ENCODE measurements at places on chromosomes 6 and 20.

- DNase-seq = no peak
Measured at GRCh38 chr20:25336561-25337422, 53.8 kb downstream of the ABHD12 start.

DNA sequence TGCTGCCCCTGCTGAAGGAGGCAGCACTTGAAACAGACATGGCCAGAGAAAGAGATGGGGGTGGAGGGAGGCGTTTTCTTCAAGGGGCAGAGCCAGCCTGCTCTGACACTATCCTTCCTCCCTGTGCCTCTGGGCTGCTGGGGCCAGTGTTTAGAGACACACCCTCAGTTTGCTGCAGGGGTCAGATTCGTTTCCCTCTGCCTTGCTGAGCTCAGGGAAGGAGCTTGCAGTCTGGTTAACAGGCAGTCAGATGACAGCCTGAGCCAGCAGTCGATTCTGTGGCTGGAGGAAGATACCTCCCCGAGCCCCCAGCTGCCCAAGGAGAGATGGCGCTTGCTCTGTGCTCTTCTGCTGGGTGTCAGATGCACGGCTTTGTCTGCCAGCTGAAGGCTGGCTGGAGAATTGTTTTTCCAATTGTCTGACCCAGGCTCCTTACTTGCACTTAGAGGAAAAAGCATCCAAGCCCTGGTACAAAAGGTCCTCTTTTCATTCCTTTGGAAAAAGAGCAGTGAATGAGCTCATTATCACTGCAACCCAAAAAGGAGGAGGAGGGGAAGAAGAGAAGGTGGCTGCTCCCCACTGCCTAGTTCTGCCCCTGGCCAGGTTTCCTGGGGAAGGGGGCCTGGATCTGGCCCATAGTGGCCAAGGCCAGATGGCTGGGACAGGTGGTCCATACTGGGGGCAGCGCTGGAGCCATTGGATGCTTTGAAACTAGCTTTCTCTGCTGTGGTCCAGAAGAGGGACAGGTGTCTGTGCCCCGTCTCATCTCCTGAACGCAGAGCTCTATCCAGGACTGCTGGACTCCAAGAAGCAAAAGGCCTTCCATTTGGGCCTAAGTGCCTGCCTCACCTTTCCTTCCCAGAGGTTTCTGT, 88.2 kb downstream of the TCP11 start:
- no peak for DNase-seq

- no peak for DNase-seq
Measured at GRCh38 chr6:30450548-30450908, 38.8 kb upstream of the HLA-E start.

DNA sequence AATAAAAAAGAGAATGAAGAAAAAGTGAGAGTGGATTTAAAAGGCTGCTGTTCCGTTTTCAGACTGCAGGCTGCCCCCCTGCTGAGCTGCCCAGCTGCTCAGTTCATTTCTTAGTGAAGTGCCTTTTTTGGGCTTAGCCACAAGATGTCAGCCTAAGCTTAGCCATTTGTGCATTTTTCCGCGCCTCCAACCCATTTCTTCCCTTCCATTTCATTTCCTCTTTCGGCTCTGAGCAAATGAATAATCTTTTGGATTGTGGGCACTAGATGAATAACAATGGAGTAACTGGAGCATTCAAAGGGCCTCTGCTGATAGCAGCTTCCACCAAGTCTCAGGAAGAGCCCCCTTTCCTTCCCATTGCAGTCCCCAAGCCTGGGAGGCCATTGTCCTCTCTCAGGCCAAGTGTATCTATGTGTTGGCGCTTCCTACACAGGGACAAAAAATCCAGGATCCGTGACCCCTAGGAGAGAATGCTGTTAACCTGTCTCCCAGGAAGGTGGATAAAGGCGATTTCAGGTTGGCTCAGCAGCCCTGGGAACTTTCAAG, 83.5 kb upstream of the SPTLC3 start:
- peak; percentile 86 for DNase-seq

DNA sequence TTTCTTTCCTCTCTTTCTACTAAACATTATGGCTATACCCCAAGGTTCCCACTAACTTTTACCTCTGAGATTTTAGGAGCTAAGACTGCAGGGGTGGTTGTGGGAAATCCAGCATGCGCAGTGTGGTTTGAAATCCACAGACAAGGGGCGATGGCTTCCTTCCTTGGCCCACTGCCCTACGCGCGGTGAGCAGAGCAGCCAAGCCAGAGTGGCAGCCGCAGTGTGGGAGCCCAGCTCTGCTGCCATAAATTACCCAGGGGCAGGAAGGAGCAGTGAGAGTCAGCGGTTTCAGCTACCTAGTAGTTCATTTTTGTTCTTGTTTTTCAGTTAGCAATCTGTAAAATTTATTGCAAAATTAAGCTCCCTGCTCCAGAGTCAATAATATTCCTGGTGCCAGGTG, 101.4 kb downstream of the BMP2 start:
- DNase-seq = no peak

GRCh38 chr6:168139121-168139520, 60.1 kb upstream of the FRMD1 start:
- no peak for DNase-seq

GRCh38 chr6:3912361-3913076, 63.3 kb downstream of the FAM50B start:
- no peak for DNase-seq

DNA sequence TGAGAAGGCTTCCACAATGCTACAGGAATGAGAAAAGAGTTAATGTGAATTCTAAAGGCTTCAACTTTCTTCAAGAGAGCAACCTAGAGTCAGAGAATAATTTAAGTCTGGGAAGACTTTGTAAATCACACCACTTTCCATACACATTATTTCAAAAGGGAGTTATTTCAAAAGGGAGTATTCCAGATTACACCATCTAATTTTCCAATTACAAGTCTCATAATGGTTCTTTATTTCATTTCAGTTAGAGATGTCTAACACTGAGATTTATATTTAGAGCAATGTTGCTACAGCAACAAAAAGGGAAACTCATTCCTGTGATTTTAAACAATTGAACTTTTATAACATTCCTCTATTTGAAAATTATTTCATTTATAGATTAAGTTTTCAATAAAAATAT, 98.8 kb upstream of the DST start:
- no peak for DNase-seq

GRCh38 chr6:15475872-15476271, 187.0 kb downstream of the DTNBP1 start:
- no peak for DNase-seq

- no peak for DNase-seq
Measured at GRCh38 chr6:137233911-137234863, 15.0 kb upstream of the IFNGR1 start.

GRCh38 chr20:48224533-48225050, 439.3 kb upstream of the SULF2 start:
- DNase-seq = no peak

DNA sequence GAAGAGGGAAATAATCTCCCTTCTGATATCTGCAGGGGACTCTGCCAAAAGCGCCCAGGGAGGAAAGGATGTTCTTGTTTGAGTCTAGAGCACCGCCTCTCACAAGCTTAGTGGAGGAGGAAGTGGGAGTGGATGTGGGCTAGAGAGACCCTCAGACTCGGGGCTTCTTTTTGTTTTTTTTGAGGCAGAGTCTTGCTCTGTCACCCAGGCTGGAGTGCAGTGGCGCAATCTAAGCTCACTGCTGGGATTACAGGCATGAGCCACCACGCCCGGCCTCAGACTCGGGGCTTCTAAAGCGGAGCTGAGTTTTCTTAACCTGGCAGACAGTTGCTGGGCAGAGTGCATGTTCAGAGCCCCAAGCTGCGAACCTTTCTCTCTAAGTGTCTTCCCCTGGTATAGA, 310.8 kb downstream of the BMP7 start:
- no peak for DNase-seq

DNA sequence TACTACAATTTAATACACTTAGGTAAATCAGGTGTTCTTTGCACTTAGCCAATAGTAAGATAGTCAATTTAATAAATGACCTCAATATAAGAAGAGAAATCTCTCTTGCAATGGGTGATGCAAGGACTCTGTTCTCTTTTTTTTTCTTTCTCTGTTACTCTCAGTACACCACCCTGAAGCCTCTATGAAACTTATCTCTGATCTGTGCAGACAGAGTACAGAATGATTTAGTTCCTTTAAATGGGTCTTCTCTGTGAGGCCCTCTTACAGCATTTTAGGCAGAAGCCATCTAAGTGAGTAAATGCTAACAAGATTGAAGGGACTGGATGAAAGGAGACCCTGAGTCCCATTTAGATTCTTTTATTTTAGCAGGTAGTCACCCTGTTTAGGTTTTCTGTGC, 312.8 kb downstream of the RFPL4B start:
- no peak for DNase-seq

- DNase-seq = no peak
Measured at GRCh38 chr6:1770435-1770843, 160.7 kb downstream of the FOXC1 start.

- DNase-seq = no peak
Measured at GRCh38 chr6:44292661-44293365, 20.3 kb downstream of the AARS2 start.

- no peak for DNase-seq
Measured at GRCh38 chr20:21767739-21768223, 62.3 kb downstream of the PAX1 start.

- DNase-seq = no peak
Measured at GRCh38 chr6:164216368-164216767, 801.9 kb downstream of the QKI start.

DNA sequence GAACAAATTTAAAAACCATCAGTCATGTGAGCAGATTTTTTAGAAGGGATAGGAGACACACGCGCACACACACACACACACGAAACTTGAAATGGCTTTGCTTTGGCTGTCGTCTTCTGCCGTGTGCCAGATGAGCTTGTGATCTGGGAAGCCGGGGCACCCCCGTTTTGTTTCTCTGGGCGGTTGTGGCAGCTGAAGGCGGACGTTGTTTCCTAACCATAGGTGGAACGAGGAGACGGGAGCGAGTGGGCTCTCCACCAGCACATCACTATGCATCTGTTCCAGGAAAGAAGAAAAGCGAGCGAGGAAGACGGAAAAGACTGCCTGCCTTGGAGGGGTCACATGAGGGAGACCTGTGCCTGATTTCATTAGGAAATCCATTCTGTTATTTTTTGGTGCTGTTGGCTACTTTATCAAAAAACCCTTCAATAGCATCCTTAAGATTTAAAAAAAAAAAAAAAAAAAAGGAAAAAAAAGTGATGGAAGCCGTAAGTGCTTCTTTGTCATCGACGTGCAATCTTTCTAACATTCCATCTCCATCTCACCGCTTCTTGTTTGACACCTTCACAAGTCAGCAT, 142.1 kb downstream of the DTNBP1 start:
- DNase-seq = no peak

GRCh38 chr6:57267586-57268293, 45.6 kb upstream of the RAB23 start:
- peak; percentile 27 for DNase-seq

GRCh38 chr6:134351615-134352474, 33.9 kb upstream of the SGK1 start:
- DNase-seq = peak; percentile 14

GRCh38 chr6:124869416-124869815, 92.8 kb upstream of the RNF217 start:
- DNase-seq = no peak

DNA sequence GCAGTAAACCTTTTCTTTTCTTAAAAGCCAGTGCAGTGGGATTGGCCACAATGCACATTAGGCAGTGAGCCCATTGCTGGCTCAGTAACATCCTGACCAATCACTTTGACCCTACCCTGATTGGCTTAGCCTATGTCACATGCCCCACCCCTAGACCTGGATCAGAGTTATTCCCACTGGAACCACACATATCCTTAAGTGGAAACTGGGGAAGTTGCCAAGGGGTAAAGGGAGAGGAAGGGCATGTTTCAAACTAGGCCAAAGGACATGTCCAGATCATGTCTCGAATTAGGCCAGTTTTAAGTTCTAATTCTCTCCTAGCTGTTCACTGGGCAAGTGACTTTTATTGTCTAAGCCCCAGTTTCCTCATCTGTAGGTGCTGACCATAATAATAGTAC, 69.3 kb downstream of the LY86 start:
- DNase-seq = no peak

GRCh38 chr20:18496740-18497592, at the start of gene RBBP9:
TSS of gene RBBP9 (minus strand) at chr20:18497225. CDS start at chr20:18497167, 58 bp downstream.
- DNase-seq = peak; percentile 92

All from NCI-H345 (cell line).